ENCODE measurements at places on chromosomes 7 and 10.

DNA sequence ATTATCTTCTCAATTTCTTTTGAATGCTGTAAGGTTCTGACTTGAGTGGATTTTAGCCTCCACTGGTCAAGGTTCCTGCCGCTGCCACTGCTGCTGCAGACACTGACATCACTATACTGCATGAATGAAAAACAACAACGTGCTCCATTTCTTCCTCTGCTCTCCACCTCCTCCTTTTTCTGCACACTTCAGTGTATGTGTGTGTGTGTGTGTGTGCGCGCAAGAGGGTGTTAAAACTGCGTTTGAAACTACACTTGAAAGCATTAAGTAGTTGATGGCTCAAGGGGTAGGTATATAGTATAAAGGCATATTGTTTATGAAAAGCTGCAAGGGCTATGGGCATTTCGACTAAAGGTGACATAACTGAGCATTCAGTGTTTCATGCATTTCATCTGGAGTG lies 3.5 kb downstream of the GLCCI1 start:
- DNase-seq, result no peak

DNA sequence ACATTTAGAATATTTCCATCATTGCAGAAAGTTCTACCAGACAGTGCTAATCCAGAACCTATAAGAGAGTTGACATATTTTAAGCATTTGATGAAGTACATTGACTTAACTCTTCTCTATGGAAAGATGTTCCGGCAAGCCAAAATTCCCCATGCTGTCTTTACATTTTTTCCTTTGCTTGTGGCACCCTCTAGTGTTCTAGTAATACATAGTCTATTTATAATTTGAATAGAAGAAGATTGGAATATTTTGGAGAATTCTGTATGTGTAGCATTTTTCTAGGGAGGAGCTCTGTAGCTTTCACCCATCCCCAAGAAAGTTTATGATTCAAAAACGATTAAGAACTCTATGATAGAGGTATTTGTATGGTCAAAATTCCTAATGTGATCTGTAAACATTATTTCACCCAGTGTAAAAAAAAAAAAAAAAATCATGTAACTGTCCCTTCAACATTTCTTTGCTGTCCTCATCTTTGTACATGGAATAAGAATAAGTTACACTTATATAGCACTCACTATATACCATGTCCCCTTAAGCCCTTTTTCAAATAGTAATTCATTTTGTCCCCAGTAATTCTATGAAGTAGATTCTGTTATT lies 33.2 kb downstream of the NRF1 start:
- peak; percentile 39 for DNase-seq

GRCh38 chr10:131093795-131094366 lies 217.6 kb downstream of the TCERG1L start:
- DNase-seq, result no peak

DNA sequence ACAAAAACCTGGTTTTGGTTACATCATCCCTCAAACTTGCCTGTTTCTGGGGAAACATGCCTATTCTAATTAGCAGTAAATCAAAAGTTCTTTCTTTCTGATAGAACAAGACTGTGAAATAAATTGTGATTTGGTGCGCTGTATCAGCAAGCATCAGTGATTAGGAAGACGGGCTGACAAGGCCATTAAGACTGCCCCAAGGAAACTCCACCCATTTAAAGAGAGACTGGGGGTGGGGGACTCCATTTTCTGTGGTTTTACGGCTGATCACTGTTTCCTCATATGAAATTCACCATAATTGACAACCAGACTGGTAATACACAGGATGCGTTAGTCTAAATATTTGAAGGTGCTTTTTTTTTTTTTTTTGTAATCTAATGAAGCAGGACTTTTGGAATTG lies 68.7 kb downstream of the MBL2 start:
- DNase-seq, result no peak
